ENCODE measurements at places on chromosomes 3 and 15.

- DNase-seq: peak; percentile 75
Measured at GRCh38 chr3:12891985-12892839, 50.8 kb upstream of the RPL32 start.

DNA sequence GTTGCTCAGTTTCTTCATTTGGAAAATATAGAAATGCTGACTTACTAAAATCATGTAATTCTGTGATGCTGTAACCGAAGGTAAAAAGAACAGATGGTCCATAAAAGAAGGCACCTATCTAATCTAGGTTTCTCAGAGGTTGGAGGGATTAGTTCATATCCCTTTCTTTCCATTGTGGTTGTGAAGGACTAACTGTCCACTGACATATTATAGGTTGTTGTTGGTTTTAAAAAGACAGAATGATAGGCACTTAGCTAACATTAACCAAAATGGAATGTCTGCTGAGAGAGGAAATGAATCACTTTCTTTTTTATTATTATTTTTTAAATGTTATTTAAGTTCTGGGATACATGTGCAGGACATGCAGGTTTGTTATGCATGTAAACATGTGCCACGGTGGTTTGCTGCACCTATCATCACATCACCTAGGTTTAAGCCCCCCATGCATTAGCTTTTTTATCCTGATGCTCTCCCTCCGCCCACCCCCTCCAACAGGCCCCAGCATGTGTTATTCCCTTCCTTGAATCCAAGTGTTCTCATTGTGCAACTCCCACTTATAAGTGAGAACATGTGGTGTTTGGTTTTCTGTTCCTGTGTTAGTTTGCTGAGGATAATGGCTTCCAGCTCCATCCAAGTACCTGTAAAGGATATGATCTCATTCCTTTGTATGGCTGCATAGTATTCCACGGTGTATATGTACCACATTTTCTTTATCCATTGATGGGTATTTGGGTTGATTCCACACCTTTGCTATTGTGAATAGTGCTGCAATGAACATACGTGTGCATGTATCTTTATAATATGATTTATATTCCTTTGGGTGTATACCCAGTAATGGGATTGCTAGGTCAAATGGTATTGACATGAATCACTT lies 45.8 kb downstream of the ALDH1A2 start:
- no peak for DNase-seq

DNA sequence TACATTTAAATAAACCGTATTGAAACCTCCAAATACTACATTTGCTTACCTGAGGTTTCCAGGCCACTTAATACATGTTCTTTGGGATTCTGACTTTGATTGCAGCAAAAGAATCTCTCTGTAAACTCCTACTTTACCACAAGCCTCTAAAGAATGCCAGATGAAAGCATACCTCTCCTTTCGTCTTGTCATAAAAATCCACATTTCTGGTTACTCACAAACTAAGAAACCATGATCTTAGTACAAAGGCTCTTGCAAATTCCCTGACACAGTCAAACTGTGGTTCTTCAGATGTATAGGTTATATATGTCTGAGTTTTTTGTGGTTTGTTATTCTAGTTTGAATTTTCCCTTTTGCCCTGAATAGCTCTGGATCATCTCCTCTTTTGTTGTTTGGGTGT lies 188.4 kb downstream of the RAP2B start:
- DNase-seq: no peak

DNA sequence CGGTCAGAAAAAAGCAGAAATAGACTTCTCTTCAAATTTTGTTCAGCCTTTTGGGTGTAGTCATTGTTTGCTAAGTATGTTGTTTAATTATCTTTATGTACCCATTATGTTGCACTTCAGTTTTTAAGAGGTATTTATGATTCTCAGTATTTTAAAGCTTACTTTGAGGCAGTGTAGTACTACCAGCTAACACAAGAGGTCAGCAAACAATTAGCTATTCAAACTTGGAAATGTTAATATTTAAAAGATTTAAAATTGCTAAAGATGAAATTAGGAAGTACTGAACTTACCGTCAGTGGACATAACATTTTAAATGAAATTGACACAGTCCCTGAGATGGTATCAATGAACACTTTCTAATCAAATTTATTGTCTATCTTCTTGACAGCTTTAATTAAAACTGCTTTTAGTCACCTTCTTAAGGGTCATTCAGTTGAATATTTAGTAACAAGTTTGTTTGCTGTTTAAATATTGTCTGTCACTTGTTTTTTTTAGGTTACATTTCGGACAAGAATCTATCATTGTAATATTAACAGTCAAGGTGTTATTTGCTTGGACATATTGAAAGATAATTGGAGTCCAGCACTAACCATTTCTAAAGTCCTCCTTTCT lies 28.1 kb downstream of the NKIRAS1 start:
- DNase-seq: peak; percentile 66

DNA sequence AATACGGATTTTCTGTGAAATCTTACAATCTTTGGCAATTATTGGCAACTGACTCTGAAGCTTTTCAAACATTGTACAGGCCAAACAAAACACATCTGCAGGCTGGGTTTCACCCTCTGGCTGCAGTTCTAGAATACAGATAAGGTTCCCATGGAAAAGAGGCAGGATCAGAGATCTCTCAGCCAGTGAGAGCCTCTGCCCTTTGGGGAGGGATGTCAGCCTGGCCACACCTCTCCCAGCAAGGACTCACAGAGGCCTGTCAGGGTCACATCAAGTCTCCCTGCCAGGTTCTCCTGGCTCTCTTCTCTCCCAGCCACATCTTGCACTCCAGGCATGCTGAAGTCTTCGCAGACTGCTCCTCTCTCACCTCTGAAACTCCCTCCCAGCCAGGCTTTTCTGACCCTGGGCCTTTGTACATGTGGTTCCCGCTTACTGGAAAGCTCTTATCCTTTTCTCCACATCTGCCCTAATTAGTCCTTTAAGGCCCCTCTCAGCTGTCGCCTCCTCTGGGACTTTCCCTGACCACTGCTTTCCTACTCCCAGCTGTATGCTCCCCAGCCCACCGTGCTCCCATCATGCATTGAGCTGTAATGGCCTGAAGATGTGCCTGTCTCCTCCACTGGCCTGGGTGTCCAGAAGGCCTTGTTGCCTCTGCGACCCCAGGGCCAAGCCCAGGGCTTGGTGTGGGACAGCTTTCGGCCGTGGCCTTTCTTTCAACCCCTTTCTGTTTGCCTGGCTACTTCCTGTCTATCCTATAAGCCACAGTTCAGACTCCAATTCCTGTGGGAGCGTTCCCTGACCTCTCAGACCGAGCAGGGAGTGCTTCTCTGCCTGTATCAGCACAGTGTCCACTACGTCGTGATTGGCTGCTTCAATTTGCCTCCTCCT lies 4.3 kb downstream of the RBP1 start:
- DNase-seq: no peak

GRCh38 chr3:116440196-116440595 lies 5.1 kb downstream of the LSAMP start:
- no peak for DNase-seq

DNA sequence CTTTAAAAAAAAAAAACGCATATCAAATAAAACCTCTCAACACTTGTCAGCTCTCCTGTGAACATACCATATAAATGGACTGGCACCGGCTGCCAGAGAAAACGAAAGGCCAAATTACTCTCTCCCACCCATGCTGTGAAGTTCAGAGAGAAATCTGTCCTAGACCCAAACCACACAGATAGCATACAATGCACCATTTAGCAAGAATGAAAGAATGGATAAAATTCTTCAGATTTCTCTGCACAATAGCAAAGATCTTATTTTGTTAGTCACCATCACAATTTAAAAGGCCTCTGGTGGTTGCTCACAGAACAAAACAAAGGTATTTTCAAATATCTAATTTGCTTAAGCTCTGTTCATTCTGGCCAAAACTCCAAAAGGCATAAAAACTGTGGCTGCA lies 93.9 kb upstream of the BHLHE40 start:
- no peak for DNase-seq

DNA sequence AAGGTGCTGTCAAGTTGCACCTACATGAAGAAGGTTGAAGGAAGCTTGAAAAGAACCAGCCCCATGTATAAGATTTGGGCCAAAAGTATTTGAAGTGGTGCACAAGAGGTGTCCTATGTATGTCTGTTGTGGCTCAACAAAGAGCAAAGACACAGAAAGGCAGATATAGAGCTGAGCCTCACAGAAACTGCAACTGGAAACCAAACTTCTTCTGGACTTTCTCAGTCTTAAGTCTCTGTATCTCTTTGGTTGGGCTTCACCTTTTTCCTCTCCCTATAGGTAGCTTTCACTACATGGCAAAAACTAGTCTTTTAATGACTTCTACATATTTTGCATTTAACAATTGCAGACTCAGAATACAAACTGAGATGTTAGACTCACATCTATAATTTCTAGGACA lies 8.8 kb upstream of the CMC1 start:
- no peak for DNase-seq

- DNase-seq: peak; percentile 71
Measured at GRCh38 chr15:67091071-67091979, 25.9 kb downstream of the SMAD3 start.

DNA sequence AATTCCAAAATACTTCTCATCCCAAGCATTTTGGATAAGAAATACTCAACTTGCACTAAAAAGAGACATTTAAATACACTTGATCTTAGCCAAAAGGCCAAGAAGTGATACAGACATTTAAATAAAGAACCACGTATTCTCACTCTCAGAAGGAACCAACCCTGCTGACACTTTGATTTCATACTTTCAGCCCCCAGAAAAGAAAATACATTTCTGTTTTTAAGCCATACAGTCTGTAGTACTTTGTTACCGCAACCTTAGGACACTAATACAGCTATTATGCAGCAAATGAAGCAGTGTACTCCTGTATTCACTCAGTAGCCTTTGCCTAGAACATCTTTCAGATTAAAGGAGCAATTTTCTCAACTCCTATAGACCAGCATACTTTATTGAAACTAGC lies 86.7 kb downstream of the TBC1D5 start:
- no peak for DNase-seq

GRCh38 chr15:85289677-85290365 lies 90.6 kb upstream of the AKAP13 start:
- DNase-seq: peak; percentile 56

- DNase-seq: no peak
Measured at GRCh38 chr3:53668872-53669271, 174.5 kb downstream of the CACNA1D start.

Data from B cell (primary cell).